ENCODE measurements at places on chromosomes 1 and 21.

- no peak for DNase-seq
Measured at GRCh38 chr21:45514311-45515021, 27.8 kb downstream of the SLC19A1 start.

GRCh38 chr1:213176341-213176740 is 125.3 kb downstream of the RPS6KC1 start:
- no peak for DNase-seq

DNA sequence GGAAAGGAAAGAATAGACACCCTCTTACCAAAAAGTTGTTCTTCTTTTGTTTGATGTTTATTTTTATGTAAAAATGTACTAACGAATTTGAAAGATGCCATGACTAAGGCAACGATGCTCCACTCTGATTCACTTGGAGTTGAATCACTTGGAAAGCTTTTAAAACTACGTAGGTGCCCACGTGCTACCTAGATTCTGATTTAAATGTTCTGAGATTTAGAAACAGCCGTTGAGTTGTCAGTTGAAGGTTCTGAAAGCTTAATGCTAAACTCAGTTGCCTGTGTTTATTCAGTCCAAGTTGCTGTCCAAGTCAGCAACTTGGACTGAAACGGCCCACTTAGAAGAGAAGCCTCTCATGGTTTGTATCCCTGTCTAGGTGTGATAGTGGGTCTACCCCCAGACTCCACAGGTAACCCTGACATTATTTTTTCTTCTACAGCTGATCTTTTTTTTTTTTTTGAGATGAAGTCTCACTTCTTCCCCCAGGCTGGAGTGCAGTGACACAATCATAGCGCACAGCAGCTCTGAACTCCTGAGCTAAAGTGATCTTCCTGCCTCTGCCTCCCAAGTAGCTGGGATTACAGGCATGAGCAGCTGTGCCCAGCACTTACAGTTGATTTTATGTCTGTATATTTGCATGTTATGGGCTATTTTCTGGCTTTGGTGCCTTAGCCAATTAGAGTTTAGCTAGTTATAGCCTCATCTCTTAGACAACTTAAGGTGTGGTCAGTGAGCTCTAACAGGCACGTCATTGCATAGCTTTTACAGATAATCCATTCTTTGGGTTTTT is 1.4 kb upstream of the VAMP4 start:
- peak; percentile 41 for DNase-seq

DNA sequence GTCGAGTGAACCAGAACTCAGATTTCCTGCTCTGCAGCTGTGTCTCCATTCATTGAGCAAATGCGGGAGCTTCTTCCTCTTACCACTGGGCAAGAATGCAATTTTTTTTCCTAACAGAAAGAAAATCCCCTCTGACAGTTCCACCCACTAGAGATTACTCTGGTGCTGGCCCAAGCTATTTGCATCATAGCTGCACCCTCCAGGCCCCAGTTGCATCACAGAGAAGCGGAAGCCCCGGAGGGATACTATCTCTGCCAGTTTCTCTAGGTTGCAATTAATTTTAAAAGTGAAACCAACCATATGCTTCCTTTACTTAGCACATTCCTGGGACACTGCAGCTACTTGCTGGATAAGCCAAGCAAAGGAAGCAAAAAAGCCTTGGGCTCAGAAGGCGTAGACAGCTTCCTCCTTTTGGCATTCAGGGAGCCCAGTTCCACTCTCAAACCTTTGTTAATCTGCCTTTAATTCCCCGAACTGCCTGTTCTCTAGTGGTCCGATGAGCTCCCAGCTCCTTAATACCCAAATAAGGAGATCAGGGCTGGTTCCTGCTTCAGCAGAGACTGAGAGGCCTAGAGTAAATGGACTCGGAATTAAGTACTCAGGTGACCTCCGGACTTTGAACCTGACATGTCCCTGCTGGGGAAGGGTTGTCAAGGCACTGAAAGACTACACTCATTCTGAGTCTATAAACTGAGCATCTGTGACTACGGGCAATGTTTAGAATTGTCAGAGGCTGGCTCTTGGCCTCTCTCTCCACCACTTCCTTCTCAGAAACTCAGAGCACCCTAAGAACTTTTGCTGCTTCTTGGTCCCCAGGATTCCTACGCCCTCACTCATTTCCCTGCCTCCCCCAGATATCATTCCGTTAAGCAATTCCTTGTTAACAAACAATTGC is 72.5 kb upstream of the TNFSF18 start:
- no peak for DNase-seq

GRCh38 chr1:162892906-162893611 is 32.1 kb upstream of the CCDC190 start:
- no peak for DNase-seq

DNA sequence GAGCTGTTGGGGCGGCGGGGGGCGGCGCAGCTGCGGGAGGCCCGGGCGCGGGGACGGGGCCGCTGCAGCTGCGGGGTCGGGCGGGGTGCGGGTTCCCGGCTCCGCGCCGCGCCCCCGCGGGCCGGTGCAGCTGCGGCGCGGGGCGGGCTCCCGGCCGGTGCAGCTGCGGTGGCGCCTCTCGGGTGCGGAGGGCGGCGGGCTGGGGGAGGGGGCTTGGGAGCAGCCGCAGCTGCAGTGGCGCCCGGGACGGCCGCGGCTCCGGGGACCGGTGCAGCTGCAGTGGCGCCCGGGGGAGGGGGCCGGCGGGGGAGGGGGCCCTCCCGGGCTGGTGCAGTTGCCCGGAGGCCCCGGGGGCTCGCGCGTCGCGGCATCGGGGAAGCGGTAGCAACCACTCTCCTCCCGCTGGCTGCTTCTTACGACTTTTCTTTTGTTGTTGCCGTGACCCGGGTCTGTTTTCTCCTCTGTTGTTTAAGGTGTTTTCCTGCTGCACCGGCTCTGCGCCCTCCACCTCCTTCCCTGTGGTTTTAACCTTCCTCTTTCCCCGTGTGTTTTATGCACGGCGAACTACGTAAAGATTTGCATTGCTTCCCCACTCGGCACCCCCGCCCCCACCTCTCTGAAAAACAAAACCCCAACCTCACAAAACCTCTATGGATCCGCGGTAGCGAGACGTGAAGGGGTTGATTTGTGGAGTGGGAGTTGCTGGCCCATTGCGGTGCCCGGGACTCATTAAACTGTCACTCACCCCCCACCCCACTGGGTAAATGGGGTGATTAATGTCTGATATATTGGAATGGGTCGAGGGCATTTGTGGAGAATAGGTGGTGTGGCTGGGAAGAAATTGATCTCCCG is 1.7 kb upstream of the ZBTB18 start:
- no peak for DNase-seq

DNA sequence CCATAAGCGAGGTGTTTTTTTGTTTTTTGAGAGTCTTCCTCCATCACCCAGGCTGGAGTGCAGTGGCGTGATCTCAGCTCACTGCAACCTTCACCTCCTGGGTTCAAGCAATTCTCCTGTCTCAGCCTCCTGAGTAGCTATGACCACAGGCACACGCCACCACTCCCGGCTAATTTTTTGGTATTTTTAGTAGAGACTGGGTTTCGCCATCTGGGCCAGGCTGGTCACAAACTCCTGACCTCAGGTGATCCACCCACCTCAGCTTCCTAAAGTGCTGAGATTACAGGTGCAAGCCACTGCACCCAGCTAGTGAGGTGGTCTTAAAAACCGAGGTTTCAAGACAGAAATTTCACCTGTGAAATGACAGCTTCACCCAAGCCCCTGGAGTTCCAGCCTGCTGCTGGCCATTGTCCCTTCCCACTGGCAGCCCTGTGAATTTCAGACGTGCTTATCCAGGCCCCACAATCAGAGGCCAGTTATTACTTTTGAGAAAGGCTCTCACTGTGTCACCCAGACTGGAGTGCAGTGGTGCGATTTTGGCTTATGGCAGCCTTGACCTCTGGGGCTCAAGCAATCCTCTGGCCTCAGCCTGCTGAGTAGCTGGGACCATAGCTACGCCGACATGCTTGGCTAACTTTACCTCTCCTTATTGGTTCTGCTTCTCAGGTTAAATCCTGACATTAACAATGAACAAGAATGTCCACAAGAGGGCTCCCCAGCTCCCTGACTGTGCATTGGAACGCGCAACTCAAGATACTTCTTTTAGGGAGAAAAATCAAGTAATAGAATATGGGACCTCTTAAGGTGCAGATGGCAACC is 19.4 kb downstream of the ENO1 start:
- DNase-seq: peak; percentile 43

DNA sequence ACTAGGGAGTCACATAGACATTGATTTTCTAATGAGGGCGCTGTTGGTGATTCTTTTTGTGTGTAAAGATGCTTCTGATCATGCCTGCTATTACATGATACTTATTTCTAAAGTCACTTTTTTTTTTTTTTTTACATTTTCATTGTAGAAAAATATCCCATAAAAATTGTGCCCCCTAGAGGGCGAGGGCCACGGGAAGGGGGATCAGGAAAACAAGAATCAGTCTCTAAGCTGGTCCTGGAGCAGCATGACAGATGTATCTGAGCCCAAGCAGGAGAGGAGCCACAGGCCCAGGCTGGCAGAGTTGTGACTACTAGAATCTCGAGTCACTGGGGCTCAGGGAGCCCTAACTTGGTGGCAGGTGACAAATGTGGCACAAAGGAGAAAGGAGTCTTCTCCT is 28.1 kb downstream of the ZSCAN20 start:
- no peak for DNase-seq

GRCh38 chr1:56516539-56517252 is 62.7 kb downstream of the PLPP3 start:
- no peak for DNase-seq

GRCh38 chr21:26288026-26288425 is 117.5 kb upstream of the APP start:
- DNase-seq: no peak

GRCh38 chr1:153932156-153933131 is 9.7 kb upstream of the GATAD2B start:
- no peak for DNase-seq

- DNase-seq: no peak
Measured at GRCh38 chr21:35025206-35026152, 23.6 kb downstream of the RUNX1 start.

- no peak for DNase-seq
Measured at GRCh38 chr1:231407547-231408396, 14.3 kb downstream of the EGLN1 start.

- DNase-seq: no peak
Measured at GRCh38 chr21:36545776-36546511, 66.0 kb upstream of the CLDN14 start.

GRCh38 chr1:210698661-210699060 is 370.0 kb downstream of the HHAT start:
- no peak for DNase-seq

DNA sequence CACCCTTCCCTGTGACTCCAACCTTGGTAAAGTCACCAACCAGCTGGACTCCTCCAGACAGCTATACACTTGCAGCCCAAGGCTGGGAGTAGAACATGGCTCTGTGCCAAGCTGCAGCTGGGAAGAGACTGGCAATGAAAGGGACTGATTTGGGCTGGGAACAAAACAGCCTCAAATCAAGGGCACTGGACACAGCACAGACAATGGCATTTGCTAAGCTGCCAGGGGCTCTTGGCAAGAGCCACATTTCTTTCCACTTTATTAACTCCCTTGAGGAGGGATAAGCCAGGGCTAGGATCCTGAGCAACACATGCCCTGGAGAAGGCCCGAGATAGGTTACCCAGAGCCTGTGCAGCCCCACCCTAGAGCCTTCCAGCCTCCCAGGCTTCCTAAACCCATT is 12.0 kb downstream of the SYT11 start:
- DNase-seq: no peak

GRCh38 chr1:10835421-10835820 is 39.0 kb upstream of the CASZ1 start:
- DNase-seq: no peak

DNA sequence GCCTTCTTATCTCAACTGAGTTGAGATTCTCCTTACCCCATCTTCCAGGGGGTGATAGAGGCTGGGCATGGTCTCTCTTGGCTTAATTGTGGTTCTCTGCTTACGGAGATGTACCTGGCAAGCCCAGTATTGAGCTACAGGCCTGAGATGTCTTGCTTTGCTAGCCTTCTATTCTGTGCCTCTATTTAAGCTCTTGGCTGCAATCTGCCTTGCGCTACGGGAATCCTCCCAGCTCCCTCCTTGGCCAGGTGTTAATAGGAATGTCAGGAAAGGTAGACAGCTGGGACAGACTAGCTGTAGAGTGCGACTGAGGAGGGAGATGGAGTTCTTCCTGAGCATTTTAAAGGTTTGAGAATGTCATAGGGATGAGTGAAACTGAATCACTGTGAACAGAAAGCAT is 10.6 kb upstream of the IKBKE start:
- no peak for DNase-seq

- no peak for DNase-seq
Measured at GRCh38 chr1:245843101-245843500, 664.0 kb downstream of the SMYD3 start.

DNA sequence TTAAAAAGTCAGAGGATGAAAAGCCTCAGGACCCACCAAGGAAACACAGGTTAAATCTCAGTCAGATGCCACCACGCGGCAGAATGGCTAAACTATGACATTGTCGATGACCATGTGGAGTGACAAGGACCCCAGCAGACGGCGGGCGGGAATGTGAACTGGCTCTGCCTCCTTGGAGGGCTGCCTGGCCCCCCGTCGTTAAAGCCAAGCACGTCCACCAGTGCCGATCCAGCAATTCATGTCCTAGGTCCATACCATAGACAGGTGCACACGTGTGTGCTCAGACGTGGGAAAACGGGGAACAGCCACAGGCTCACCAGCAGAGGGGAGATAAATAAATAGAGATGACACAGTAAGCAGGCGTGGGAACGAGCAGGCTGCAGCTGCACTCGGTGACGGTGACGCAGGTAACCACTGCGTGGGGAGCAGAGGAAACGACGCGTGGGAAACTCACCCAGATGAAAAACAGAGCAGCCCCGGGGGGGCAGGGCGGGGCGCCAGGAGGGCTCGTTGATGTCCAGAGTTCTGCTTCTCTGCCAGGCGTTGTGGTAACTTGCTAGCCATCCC is 28.3 kb upstream of the PCBP3 start:
- DNase-seq: no peak

DNA sequence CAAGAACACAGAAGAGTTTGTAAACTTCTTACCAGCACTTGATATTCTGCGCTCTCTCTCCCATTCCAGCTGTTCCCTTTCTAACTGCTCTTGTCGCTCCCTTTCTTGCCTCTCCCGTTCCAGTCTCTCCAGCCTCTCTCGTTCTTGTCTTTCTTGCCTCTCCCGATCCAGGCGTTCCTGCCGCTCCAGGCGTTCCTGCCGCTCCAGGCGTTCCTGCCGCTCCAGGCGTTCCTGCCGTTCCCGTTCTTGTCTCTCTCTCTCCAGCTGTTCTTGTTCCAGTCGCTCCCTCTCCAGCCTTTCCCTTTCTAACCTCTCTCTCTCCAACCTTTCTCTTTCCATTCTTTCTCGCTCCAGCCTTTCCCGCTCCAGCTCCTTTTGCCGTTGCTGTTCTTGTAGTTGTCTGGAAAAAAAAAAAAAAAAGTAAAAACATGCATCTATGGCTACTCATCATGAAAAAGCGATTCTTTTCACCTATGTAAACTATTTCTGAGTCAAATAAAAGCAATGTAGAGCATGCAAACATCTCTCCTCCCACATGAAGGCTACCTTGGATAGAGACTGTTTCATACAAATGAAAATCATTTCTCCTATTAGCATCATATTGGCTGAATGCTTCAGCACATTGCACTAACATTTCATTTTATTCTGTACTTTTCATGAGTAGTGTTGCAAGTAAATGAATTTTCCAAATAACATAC is 91.5 kb upstream of the LBR start:
- no peak for DNase-seq

Data from DMS 273 treated with DMSO at 0.1 percent for 48 hours (cell line).